HCT116 (cell line): ENCODE measurements at places on chromosomes 16 and 17.

GRCh38 chr17:64145375-64145750, 15.4 kb upstream of the ERN1 start:
- DNase-seq, result no peak

DNA sequence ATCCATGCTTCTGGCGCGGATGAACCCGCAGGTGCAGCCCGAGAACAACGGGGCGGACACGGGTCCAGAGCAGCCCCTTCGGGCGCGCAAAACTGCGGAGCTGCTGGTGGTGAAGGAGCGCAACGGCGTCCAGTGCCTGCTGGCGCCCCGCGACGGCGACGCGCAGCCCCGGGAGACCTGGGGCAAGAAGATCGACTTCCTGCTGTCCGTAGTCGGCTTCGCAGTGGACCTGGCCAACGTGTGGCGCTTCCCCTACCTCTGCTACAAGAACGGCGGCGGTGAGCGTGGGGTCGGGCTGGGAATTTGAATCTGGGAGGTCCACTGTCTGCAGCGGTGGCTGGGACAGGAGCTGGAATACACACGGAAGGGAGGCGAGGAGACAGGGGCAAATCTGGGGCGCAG, 904 bp downstream of the SLC6A2 start:
- DNase-seq, result no peak

DNA sequence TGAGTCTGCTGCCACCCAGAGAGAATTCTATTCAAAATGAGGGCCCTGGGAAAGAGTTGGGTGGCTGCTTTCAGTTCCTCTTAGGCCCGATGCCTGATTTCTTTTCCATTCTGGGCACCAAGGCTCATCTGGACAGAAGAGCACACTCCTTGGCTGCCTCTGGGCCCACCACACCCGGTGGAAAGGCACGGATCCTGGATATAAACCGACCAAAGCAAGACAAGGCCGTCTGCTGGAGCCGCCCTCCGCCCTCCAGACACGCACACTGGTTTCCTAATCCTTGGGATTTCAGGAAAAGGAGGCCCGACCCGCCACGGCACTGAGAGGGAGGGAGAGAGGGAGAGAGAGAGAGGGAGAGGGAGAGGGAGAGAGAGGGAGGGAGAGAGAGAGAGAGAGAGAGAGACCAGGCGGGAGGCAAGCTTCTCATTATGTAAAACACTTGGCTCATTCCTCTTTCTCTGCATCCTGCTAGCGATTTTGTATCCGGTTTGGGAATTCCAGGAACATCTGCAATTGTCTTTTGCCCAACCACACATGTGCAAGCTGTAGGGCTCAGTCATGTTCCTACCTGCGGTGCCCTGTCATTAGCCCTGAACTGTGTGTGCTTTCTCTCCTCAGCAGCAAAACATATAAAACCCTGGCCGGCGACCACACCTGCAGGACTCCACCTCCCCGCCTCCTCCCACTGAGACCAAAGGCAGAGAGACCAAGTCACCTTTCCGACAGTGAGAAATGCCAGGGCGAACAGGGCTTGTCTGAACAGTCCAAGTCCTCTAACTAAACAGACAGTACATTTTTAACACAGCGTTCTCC, 347.2 kb downstream of the SOX9 start:
- DNase-seq, result no peak

GRCh38 chr16:62018301-62019060, 17.8 kb downstream of the CDH8 start:
- no peak for DNase-seq

- DNase-seq, result no peak
These were observed 7.2 kb upstream of the TBKBP1 start for GRCh38 chr17:47686664-47687327.

GRCh38 chr17:50839591-50840310, 4.4 kb downstream of the WFIKKN2 start:
- DNase-seq, result no peak

- DNase-seq, result no peak
These were observed 71.0 kb upstream of the ATF7IP2 start for GRCh38 chr16:10314811-10315210.

- no peak for DNase-seq
These were observed 11.3 kb upstream of the MAPT start for GRCh38 chr17:45883063-45883462.

- DNase-seq, result no peak
These were observed 27.2 kb upstream of the WWOX start for GRCh38 chr16:78072275-78072674.
